ENCODE measurements at places on chromosomes 5 and 9. TPM values are rescaled to one million over a fixed set of nuclear protein-coding genes. Genes with fewer than 3 reads are reported as not detected.

Gene MCC
- 21.6 TPM for total RNA-seq

Gene GFPT2
- total RNA-seq: 35.3 TPM

Gene HACD4
- 13.8 TPM for total RNA-seq

Gene FCN2
- not detected for total RNA-seq

Gene TTC16
- 0.11 TPM for total RNA-seq

Gene GFI1B
- total RNA-seq: 0.17 TPM

Gene SNCAIP
- total RNA-seq: 4.2 TPM

Gene ENTREP1
- total RNA-seq: 16.2 TPM

Gene TAF1L
- total RNA-seq: not detected

GRCh38 chr9:27701016-27701415 lies 127.7 kb upstream of the C9orf72 start:
- peak; percentile 84 for DNase-seq

- no peak for DNase-seq
Observed at GRCh38 chr5:72599519-72600370, 92.5 kb upstream of the ZNF366 start.

DNA sequence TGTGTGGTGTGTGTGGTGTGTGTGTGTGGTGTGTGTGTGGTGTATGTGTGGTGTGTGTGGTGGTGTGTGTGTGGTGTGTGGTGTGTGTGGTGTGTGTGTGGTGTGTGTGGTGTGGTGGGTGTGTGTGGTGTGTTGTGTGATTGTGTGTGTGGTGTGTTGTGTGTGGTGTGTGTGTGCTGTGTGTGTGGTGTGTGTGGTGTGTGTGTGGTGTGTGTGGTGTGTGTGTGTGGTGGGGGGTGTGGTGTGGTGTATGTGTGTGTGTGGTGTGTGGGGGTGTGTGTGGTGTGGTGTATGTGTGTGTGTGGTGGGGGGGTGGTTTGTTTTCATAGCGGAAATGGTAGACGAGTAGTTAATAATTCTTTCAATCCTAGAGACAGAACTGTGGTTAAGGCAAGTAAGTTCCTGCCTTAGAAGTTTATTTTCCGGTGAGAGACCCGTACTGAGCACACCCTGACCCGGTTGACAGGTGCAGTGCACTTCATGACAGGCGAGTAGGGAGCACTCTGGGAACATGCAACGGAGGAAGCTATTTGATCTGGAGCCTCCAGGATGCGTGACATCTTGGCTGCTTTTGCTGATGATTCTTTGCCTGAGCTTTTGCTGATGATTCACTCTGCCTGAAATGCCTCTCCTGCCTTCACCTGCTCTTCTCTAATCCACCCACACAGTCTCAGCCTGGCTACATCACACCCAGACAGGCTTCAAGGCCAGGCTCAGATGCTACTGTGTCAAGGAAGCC lies 21.7 kb upstream of the FAT2 start:
- DNase-seq: no peak

DNA sequence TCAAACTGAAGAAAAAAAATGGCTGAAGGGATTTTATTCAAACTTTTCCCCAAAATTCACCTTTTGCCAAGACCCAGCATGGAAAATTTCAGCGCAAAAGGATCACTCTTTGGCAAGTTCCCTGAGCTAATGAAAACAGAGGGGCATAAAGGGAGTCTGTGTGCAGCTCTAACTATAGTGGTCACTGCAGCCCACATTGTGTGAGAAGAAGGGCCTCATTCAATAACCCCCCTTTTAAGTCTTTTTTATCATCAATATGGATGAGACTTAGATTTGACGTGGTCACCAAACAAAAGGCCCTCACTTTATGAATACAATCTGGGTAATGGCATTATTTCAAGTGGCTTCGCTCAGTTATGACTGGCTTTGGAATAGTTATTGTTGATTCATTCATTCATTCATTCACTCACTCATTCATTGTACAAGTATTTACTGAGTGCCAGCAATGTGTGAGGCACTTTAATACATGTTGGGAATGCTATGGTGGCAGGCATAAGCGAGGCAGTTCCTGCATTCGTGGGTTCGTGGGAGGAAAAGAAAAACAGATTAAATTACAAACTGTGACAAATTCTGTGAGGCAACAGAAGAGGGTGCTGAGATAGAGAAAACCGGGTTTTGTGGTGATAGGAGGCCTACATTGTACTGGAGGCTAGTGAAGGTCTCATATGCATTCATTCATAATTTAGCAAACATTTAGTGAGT lies 145.7 kb upstream of the KLF4 start:
- no peak for DNase-seq

DNA sequence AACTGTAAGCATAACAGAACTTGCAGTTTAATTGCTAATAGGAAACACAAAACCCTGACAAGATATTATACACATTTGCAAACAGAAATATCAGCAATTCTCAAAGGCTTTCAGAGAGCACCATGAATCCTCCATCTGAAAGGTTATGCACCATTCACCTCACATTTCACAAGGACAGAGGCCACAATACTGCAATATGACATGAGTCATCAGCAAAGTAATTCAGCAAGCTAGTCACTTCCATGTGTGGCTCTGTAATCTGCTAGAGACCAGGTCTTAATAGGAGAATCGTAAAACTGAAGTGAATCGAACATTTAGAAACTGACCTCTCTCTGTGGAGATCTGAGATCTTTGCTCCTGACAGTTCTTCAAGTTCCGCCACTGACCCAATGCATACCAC lies 28.3 kb downstream of the IARS1 start:
- DNase-seq: no peak

DNA sequence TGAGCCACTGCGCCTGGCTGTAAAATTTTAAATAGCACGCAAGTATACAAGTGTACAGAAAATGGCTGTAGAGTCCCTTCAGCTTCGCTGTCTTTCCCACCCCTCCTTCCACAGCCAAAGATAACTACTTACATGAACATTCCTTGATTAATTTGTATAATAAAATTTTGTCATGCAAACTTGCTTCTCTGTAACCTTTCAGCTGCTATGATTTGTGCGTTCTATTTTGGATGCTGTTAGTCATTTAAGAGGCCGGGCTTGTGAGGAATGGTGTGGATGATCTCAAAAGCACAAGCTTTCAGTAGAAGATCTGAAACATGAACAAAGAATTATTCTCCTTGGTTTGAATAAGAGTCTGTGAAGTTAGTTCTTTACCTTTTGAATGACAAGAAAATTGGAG lies 115.0 kb upstream of the TLE1 start:
- DNase-seq: no peak

- no peak for DNase-seq
Observed at GRCh38 chr9:124839612-124840299, 13.5 kb upstream of the WDR38 start.

GRCh38 chr5:143888912-143889311 lies 77.0 kb downstream of the HMHB1 start:
- DNase-seq: no peak

- DNase-seq: no peak
Observed at GRCh38 chr9:136563646-136564325, 17.9 kb upstream of the NOTCH1 start.

- DNase-seq: no peak
Observed at GRCh38 chr5:76546497-76547102, 76.6 kb downstream of the F2RL2 start.

DNA sequence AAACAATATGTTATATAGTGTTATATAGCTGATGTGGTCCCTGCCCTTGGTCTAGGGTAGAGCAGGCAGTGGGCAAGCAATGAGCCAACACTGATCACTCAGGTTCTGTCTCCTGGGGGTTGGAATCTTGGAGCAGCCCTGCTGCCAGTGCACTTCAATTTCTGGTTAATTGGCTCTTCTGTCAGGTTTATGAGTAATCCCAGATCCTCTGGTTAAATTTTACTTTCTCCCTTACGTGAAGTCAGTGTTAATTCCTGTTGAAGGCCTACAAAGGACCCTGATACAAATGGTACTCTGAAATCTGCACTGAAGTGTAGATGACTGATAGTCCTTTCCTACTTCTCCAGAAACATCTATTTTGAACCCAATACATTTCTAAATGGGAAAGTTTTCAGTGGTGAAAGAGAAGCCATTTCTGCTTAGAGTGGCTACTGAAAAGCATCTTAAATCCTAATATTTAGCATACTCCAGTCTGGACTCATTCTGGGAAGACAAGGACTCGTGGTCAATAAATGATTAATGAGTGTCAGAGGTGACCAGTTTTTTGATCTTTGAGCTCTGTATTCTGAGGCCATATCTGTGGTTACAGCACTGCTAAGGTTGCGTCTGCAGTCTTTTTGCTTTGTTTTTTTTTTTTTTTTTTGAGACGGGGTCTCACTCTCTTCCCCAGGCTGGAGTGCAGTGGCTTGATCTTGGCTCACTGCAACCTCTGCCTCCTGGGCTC lies 442.4 kb downstream of the KIF4B start:
- DNase-seq: no peak

DNA sequence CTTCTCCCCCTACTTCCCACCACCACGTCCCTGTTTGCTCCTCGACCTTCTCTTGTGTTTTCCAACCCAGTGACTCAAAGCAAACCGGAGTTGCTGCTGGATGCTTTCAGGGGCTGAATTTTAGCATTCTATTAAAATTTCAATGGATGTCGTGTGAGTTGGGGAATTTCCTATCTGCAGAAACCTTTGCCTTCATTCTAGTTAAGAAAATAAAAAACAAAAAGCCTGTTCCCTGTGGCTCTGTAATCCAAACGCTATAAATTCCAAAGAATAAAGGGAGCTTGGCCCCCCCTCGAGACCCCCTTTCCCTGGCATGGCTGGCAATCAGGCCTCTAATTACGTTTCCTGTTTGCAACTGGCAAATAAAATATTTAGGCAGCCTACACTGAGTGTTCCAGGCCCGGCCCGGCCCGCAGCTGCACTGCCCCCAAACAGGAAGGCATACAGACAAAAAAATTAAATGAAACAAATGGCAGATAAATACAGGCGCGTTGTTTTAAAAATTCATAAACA lies 139.4 kb upstream of the PPP1R26 start:
- no peak for DNase-seq

DNA sequence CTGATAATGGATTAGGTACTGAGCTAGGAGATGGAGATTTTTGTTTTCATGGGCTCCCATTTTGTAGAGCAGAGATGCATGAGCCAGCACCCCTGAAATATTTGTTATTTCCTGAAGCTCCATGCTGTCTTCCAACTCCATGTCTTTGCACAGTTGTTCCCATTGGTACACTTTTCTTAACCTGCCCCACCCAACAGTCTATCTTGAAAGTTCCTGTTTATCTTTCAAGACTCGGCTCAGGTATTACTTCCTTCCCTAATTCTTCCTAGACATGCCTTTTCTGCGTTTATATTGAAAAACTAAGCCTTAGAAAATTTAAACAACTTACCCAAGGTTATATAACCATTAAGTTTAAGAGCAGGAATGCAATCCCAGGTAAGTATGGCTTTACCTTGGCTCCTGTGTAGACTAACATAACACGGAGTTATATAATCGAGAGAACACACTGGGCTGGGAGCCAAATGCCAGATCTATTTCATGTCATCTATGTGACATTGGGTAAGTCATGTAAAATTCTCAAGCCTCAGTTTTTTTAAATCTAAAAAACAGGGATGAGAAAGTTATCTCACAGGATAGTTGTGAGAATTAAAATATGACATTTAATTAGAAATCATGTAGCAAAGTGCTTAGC lies 67.4 kb downstream of the LIX1 start:
- no peak for DNase-seq

All from esophagus muscularis mucosa (tissue), 4 donors.